ENCODE measurements at places on chromosomes 13 and 19.
A peak's percentile ranks its signal among the peaks of the same experiment; 100 is the strongest.

- no peak for DNase-seq
Observed at GRCh38 chr19:33301900-33302174, 497 bp downstream of the CEBPA start.

DNA sequence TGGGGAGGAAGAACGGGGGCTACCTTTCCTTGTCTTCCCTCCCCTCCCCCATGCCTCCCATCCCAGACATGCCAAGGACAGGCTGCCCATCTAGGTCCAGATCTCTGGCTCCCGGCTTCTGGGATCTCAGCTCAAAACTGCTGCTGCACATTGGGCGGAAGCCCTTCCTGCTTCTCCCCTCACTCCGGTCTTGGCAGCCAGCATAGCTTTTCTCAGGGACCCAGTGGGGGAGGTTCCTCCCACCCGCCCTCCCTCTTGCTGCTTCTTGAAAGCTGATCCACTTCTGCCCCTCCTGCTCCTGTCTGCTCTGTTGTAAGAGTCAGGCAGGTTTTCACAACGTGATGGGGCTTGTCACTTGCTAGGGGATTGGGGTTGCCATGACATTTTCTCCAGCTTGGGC is 21.7 kb upstream of the RNF17 start:
- peak; percentile 18 for DNase-seq

- DNase-seq, result no peak
Observed at GRCh38 chr19:6685962-6686627, 16.1 kb upstream of the TNFSF14 start.

DNA sequence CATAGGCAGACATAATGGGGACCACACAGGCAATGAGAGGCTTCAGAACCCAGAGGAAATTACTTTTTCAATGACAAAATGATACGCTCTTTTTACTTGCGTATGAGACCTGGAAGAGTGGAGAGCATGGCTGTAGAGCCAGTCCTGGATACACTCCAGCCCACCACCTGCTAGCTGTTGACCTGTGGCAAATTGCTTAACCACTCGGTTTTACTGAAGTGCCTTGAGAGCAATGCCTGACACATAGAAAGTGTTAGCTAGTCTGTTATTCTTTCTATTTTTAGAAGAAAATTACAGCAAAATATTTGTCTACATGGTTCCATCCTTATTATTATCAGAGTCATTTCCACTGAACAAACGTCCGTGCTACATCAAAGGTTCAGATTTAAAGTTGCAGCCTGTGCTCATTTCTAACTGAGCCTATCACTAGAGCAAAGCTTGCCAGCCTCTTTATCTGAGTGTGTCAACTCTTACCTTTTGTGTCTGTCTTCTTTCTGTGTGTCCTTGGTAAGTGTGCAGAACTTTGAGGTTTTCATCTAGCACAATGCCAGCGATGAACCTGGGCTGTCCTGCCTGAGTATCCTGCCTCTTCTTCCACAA is 9.6 kb upstream of the GPR183 start:
- DNase-seq, result no peak

- DNase-seq, result peak; percentile 12
Observed at GRCh38 chr13:111005808-111006505, 91.1 kb upstream of the ANKRD10 start.

DNA sequence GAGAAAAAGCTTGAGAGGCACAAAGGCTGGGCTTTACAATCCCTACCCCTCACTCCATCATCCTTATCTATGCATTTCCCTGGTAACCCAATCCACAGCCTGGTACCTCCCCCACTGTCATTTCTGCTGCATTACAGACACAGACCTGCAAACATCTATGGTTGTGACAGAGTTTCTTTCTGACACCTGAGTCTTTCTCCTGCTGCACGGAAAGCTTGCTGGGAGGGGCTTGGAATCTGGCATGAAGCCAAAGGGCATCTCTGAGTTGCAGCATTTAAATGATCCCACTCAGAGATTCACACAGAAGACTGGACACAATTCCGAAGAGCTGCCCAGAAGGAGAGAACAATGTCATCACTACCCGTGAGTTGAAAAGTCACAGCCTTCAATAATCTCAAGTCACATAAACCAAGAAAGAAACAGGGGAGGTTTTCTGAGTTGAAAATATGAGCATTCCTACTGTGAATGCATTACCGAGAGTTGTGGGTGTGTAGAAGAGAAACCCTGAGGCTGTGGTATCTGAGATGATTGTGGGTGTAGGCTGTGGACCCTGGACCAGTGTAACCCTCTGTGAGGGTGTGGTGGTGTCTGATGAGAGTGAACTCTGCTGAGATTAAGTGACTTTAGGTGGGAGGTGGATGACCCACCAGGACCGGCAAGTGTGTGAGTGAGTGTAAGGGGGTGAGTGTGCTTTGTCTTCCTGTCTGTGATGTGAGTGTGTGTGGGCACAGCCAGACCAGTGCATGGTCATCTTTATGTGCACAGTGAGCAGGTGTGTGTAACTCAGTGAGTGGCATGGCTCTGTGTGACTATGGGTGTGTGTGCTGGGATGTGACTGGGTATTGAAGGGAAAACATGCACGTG is at the start of gene LGALS14:
Gene LGALS14, plus strand, starts transcription at position 301 of the 864 bp plus-strand sequence. Its CDS starts 48 bp downstream, at position 349.
- DNase-seq, result no peak

- DNase-seq, result peak; percentile 52
Observed at GRCh38 chr13:32310134-32310706, 4.9 kb downstream of the ZAR1L start.

GRCh38 chr13:23679220-23679619 is 109.0 kb downstream of the TNFRSF19 start:
- DNase-seq, result peak; percentile 85

- DNase-seq, result no peak
Observed at GRCh38 chr19:51148580-51148979, 6.5 kb downstream of the SIGLEC7 start.

- DNase-seq, result no peak
Observed at GRCh38 chr19:32798201-32798600, 71.4 kb downstream of the SLC7A9 start.

DNA sequence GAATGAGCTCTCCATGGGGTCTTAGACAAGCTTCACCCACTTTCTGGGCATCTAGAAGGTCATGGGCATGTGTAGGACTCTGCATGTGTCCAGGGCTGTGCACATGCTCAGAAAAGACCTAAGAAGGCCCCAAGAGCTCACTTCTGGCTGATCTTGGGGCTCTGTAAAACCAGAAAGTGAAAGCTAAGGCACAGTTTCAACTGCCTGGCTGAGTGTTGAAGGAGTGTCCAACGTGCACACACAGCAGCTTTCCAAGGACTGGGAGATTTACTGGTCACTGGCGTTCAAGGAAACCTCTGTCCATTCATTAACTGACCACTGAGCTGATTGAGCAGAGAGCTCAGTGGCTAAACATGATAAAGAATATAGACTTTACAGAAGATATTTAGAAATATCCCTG is 137.9 kb downstream of the KATNAL1 start:
- DNase-seq, result no peak

DNA sequence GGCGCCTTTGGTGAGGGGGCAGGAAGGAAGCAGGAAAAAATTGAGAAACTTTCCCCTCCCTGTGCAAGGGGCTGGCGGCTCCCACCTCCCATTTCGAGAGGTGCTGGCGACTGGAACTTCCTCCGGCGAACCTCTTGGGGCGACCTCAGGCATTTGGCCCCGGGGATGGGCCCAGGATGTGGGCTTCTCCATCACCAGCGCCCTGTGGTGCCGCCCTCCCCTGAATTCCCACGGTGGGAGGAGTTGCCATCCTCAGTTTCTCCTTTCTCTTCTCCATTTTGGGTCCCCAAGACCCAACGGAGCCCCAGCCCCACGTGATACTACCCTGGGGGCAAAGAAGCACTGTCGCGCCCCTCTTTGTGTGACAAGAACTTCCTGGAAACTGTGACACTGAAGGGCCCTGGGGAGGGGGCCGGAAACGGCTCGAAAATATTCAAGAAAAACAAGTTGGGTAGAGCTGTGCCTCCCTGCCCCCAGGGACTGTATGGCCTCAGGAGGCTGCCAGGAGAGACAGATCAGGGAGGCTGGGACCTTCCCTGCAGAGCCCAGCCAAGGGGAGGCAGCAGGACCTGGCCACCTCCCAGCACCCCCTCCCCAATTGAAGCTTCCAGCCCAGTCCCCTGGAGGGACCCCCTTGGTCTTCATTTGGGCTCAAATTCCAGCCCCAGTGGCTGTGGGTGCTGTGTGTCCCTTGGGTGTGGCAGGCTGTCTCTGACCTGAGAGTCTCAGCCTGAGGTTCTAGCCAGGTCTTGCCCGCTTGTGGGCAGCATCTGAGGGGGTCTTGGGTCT is 16.2 kb upstream of the AP1M2 start:
- peak; percentile 26 for DNase-seq

DNA sequence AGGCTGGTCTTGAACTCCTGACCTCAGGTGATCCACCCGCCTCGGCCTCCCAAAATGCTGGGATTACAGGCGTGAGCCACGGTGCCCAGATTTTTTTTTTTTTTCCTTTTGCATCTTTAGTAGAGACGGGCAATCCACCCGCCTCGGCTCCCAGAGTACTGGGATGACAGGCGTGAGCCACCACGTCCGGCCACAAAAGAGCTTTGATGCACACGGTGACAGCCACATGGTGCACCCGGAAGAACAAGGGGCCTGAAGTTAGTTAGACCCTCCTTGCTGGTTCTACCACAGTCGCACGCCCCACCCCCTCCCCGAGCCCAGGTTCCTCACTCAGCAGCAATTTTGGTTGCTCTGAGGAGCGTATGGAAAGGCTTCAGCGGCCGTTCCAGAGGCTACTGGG is 54.2 kb upstream of the USE1 start:
- no peak for DNase-seq

DNA sequence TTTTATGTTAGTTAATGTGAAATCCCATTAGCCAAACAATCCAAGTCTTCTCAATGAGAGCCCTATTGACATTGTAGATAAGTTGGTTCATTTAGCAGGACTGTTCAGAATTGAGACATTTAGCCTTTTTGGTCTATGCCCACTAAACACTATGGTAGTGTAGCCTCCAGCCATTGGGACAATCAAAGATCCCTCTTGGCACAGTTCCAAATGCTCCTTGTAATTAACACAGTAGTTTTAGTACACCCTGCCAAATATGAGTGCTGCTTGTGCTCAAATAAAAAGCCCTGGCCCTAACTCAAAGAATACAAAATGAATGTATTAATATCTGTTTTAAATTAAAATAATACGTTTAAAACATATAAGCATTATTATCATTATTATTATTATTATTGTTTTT is 15.4 kb upstream of the FAM216B start:
- DNase-seq, result no peak

GRCh38 chr19:54435551-54436016 is 13.4 kb upstream of the LENG8 start:
- DNase-seq, result no peak

DNA sequence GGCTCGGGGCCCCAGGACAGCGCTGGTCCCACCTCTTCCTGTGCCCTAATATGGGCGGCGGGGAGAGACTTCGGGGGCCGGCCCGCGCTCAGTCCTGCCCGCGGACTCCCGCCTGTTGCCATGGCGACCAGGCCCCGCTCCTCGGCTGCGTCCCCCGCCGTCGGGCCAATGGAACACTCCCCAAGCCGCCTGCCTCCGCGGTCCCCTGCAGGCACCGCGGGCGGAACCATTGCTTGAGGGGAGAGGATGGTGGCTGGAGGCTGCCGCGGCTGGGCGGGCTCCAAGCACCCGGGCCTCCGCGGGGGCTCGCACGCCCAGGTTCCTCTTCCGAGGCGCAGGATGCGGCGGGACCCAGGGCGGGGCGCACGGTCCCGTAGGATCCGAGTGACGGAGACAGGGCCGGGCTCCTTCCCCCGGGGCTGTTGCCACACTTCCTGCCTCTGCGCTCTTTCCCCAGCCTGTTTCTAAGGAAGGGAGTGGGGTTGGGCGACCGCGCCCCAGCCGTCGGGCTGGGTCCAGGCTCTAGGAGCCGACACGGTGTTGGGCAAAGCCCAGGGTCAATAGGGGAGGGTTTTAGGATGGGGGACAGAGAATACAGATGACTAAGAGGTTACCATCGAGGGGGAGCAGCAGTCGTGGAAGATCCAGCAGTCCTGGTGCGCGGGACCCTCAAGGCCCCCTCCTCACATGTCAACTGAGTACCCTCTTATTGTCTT is 1.2 kb upstream of the JUNB start:
- DNase-seq, result peak; percentile 98

DNA sequence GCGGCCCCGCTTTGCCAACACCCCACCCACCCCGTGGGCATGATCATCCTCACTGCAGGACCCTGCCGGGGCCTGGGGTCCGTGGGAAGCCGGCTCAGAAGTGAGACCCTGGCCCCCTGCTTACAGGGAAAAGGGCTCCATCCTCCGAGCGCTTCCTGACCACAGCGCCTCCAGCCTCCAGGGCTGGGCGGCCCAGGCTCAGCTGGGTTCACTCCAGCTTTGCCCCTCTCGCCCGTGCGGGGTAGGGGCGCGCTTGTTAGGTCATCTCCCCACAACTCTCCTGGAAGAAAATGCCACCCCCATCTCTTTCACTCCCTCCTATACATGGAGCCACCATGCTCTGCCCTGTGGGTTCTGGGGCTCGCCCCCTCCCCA is 6.6 kb upstream of the C1QTNF9B start:
- DNase-seq, result no peak

GRCh38 chr13:109389456-109389855 is 396.9 kb downstream of the IRS2 start:
- DNase-seq, result peak; percentile 83

DNA sequence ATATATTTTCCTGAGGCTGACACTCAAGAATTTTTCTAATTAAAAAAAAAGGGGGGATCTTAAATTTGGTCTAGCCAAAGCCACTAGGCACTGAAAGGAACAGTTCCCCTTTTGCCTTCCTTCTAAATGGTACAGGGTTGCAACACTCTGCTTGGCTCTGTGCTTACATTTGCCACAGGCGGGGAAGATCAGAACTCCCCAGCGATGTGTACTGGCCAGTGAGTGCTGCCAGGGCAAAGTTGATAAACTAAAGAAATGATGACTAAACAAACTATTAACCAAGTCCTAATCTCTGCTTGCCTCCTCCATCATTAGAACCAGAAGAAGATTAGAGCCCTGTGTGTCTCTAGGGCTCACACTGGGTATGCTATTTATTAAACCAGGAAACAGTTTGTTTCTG is 75.3 kb upstream of the SCEL start:
- no peak for DNase-seq

GRCh38 chr13:43348397-43348796 is 325.0 kb downstream of the DNAJC15 start:
- no peak for DNase-seq

DNA sequence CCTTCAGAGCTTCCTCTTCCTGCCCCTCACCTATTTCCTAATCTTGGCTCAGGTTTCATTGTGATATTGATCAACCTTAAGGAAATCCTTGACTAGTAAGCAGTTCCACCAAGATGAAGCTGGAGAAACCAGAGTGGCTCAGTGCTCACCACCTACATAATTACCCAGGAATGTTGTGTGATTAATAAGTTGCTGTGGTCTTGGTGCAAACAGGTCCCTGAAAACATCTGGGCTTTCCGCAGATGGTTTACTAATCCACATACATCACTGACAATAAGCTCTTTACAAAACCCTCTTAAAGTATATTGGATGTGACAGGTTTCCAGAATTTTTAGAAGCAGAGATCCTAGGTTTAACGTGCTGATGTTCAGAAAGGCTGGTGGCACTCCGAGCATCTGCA is 8.6 kb upstream of the SERP2 start:
- DNase-seq, result peak; percentile 86

DNA sequence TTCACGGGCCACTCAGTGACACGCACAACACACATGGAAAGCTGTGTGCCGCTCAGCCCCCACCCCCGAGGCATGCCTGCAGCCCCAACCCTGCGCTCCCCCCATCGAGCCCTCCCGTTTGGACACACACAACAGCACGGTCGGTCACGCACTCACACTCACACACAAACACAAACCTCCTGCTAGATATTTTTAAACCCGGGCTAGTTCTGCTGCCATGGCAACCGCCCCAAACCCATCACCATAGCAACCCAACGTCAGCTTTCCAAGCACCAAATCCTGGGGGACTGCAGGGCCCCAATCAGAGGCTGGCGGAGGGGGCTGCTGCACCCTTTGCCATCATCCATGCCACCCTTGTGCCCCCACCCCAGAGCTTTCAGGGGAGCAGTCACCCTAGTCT is 2.5 kb upstream of the NOVA2 start:
- DNase-seq, result no peak

All from fibroblast of skin of abdomen (primary cell).